ENCODE measurements at places on chromosomes 7 and 10.

DNA sequence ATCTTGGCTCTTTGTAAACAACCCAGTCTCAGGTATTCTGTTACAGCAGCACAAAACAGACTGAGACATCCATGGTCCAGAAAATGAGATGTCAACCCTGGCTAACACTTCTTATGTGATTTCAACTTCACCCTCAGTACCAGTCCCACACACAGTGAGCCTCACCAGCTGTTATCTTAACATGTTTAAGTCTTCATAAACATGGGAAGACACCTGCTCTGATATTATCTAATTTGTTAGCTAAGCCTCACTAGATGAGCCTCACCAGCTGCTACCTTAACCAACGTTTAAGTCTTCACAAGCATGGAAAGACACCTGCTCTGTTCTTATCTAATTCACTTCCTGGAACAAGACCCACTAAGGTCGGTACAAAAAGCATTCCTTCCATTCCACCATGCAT is 130.8 kb downstream of the CALN1 start:
- DNase-seq: no peak

DNA sequence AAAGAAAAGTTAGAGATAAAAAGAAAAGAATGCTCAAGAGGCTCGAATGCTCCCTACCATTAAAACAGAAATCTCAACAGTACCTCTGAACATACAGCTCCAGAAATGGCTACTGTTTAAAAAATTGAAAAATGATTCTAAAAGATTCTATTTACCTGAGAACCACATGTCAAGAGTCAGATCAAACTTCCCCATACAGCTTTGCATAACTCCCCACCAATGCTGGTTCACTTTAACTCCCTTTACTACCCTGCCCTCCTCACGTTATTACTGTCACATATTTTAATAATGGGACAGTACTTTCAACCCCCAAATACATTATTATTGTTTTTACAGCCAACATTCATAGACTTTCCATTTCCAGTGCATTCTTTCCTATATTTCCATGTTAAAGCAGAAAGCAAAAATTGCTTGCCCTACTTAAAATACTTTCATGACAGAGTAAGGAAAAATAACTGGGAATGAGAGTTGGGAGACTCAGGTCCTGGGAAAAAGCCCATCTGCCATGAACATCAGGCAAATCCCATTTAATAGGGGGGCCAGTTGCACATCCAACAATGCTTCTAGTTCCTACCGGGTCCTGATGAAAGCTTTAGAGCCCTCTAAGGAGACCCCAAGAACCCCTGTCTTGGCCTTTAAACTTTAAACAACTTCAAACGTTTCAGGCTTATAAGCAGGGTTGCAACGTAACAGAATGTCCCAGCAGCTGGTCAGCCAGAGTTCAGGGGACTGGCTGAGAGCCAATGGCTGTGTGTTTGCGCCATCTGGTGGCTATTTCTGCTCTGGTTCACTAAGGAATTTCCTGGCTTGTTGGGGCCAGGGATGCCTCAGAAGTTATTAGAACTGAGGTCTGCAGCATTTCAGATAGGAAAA is 247.4 kb downstream of the ELMO1 start:
- DNase-seq: peak; percentile 77

- DNase-seq: no peak
Measured at GRCh38 chr10:44047361-44047760, 337.5 kb downstream of the CXCL12 start.

GRCh38 chr7:142711196-142711595 is 38.1 kb upstream of the PRSS1 start:
- no peak for DNase-seq

- DNase-seq: no peak
Measured at GRCh38 chr7:26868841-26869495, 4.6 kb upstream of the SKAP2 start.
